GM12892 (cell line): ENCODE measurements at places on chromosomes 13 and 19.

GRCh38 chr19:45297674-45298073, 25.0 kb downstream of the CKM start:
- no peak for DNase-seq

- DNase-seq, result no peak
These were observed 96.0 kb downstream of the UBL3 start for GRCh38 chr13:29754473-29754806.

GRCh38 chr13:113374511-113375175, 10.7 kb upstream of the GRTP1 start:
- no peak for DNase-seq

DNA sequence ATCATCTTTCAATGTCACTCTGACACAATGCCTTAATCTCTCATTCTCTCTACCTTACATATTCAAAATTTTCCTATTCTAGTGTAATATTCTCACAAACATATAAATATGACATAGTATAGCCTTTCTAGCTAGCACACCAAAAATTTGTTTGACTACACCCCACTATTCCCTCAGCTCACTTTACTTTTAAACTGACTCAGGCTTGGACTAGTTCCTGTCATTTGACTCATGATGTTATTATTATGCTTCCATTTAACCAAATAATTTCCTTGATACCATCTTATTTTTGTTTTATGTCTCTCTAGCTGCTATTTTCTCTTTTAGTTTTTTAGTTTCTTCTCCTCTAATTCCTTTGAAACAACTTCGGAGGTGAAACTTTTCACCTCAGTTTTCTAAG, 1745.6 kb upstream of the PCDH20 start:
- DNase-seq, result no peak

DNA sequence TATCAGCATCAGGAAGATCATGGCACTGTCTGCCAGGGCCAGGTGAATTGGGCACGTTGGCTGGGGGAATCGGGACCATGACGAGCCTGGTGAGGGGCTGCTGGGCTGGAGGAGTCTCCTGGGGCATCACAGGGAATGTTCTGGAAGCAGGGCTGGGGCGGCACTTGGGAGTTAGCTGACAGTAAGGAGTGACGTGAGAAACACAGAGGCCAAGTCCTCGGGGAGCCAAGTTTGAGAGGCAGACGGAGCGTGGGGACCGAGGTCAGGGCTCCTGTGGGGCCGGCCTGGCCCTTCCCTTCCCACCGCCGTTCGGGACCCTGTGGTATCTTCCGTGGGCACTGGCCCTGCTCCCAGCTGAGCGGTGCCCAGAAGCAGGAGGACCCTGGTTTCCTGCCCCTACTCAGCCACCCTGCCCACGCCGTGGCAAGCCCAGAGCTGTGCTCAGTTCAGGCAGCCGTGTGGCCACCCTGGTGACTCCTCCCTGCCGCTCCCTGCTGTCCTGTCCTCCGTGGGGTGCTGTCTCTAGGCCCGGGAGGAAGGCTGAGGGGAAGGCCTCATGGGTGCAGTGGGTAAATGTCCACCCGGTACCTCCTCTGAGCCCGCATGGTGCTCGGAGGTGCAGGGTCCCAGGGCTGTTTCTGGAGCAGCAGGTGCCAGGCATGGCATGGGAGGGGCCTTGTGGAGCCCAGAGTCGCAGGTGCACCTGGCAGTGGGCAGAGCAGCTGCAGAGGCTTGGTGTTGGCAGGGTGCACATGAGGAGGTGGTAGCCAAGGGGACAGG, 25.2 kb downstream of the CRTC1 start:
- DNase-seq, result no peak

GRCh38 chr13:50513300-50513877, 330.1 kb downstream of the DLEU7 start:
- no peak for DNase-seq

DNA sequence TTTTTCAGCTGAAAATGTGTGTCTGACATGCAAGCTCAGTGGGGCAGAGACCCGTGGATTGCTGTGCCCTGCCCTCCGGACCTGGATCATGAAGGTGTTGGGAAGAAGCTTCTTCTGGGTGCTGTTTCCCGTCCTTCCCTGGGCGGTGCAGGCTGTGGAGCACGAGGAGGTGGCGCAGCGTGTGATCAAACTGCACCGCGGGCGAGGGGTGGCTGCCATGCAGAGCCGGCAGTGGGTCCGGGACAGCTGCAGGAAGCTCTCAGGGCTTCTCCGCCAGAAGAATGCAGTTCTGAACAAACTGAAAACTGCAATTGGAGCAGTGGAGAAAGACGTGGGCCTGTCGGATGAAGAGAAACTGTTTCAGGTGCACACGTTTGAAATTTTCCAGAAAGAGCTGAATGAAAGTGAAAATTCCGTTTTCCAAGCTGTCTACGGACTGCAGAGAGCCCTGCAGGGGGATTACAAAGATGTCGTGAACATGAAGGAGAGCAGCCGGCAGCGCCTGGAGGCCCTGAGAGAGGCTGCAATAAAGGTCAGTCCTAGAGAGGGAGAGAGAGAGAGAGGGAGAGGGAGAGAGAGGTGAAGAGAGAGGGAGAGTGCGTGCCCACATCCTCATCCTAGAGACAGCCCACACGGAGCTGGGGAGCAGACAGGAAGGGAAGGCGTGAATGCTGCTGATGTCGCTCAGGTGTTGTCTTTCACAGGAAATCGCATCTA, 5.1 kb upstream of the DCUN1D2 start:
- DNase-seq, result no peak

DNA sequence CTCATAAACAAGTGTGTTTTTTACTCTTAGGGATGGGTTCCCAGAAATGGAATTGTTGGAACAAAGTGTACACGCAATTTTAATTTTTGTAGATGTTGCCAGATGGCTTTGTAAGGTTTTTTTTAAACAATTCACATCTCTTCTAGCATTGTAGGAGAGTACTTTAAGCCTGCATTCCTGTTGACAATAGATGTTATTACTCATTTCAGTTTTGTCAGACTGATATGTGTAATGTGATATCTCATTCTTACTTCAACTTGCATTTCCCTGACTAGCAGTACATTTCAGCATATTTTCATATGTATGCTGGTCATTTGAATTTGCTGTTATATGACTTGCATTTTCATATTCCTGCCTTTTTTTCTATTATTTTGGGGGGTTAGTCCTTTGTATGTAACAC, 186.6 kb upstream of the SLITRK6 start:
- no peak for DNase-seq

GRCh38 chr13:34011552-34012085, 193.7 kb downstream of the RFC3 start:
- no peak for DNase-seq

DNA sequence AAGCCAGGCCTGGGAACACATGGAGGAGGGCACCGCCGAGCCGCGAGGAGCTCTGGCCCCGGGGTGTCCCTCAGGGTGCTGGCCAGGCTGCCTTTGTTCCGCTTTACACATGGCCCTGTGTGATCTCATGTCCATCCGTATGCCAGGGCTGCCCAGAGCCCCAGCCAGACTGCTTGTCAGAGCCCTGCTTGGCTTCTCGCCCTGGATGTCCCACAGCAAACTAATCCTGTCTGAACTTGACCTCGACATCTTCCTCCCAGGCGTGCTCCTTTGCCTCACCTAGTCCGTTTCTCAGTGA, 14.3 kb downstream of the BCKDHA start:
- DNase-seq, result no peak

DNA sequence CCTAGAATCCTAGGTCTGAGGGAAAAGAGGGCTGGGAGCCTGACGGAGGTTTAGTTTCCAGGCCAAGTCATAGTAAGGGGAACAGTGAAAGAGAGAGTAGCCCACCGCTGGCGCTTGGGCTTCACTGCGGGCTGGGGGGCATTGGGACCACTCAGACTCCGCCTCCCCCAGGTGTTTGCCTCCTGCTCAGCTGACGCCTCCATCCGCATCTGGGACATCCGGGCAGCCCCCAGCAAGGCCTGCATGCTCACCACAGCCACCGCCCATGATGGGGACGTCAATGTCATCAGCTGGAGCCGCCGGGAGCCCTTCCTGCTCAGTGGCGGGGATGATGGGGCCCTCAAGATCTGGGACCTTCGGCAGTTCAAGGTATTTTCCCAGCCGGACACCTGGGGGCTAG, 4.5 kb upstream of the KCNJ14 start:
- DNase-seq, result no peak
